WTC11 (cell line): ENCODE measurements at places on chromosomes 13 and 19.
A peak's percentile ranks its signal among the peaks of the same experiment; 100 is the strongest.

DNA sequence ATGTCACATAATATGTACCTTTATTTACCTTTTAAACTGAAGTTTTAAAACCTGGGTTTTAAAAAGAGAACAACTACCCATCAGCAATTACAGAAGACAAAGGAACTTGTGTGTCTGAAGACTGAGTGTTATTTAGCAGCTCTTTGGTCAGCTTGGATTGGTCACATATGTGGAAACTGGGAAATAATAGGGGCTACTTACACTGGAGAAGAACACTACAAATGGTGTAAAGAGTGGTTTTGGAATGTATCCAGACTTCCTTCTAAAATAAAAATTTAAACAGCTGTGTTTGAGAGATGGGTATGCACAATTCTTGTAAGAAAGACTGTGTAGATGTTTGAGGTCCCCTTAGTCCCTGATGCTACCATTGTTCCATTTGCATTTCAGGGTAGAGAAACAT, 13.3 kb downstream of the TNFRSF19 start:
- no peak for DNase-seq

DNA sequence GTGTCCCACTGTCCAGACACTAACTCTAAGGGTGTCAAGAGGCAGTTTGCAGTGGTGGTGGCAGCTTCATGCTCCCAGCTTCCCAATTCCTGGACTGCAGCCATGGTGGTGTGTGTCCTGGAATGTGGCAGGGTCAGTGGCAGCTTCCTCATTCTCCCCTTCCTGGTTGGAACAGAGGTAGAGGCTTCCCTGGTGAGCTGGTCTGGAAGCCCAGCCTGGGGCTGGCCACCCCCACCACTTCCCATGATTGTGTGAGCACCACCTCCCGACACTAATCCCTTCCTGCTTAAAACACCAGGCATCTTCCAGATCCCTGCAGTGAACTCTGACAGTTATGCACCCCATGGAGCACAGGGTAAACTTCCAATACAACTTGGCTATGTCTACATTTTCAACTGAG, 134.9 kb downstream of the RAP2A start:
- no peak for DNase-seq

- no peak for DNase-seq
Measured at GRCh38 chr13:32262165-32262564, 53.0 kb downstream of the ZAR1L start.

- no peak for DNase-seq
Measured at GRCh38 chr13:96746886-96747285, 247.4 kb downstream of the OXGR1 start.

DNA sequence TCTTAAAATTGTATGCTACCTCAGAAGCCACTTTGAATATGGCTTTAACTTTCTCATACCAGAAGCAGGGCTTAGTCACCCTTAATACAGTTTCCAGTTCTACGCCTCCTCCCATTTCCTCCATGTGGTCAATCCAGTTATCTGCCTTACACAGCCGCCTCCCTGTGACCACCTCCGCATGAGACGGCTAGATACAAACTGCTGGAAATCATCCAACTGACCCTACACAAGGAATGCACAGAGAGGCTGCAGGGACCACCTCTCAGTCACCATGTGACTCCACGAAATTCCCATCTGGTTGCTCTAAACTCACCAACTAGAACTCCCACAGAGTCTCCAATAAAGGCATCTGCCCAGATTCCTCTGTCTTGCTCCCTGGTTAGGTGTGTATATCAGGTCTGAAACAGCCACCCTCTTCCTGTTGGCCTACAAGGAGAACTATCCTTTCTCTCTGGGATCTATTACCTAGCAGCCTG, 6.8 kb downstream of the ZNF564 start:
- no peak for DNase-seq

DNA sequence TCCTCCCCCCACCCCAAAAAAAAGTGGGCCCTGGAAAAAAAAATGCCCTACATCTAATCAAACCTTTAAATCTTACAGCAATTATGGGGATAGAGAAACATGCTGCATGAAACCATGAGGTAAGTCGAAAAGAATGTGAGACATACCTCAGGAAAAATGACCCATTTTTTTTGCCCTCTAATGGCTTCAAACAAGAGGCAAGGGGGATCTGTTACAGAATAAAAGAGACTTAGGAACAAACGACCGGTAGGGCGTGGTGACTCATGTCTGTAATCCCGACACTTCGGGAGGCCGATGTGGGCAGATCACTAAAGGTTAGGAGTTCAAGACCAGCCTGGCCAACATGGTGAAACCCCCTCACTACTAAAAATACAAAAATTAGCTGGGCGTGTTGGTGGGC, 8.4 kb downstream of the RGL3 start:
- DNase-seq = no peak

- DNase-seq = no peak
Measured at GRCh38 chr19:44602081-44602480, 11.3 kb upstream of the IGSF23 start.

GRCh38 chr13:47908197-47908902, 92.7 kb downstream of the SUCLA2 start:
- DNase-seq = no peak

- no peak for DNase-seq
Measured at GRCh38 chr13:102935896-102936321, 90.1 kb downstream of the ERCC5 start.

- DNase-seq = peak; percentile 84
Measured at GRCh38 chr19:31356587-31357314, 7.5 kb upstream of the TSHZ3 start.

DNA sequence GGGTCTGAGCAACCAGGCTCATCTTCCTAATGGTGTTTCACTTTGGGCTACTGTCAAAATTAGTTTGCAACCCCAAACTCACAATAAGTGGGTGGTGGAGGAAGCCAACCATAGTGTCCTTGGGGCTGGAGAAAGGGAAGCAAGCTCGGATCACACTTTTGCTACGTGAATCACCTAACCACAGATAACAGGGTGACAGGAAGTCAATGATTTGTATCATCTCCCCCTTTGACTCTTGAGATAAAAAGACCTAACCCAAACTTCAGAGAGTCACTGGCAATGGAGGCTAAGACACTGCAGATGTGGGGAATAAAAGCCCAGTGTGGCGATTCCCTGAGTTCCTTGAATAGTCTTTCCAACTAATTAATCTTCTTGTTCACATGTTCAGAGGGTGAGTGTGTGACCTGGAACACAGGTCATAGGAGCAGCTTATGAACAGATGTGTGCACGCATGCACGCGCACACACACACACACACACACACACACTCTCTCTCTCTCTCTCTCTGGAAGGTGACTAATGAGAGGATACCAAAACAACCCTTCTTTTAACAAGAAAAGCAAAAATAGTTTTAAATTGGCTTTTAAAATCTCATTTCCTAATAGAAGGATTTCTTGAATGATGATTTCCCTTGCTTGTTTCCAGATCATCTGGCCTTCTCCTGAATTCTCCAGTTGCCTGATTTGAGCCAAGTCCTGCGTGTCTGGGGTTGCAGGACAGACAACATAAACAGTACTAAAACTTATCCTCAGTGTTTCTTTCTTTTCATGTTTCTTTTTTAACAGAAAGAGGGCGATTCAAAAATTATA, 21.2 kb upstream of the DOCK9 start:
- DNase-seq = no peak

GRCh38 chr13:111475488-111475887, 155.0 kb downstream of the TEX29 start:
- DNase-seq = no peak

- DNase-seq = no peak
Measured at GRCh38 chr13:31011901-31012654, 79.6 kb downstream of the TEX26 start.

GRCh38 chr19:31338069-31338776, 11.0 kb downstream of the TSHZ3 start:
- DNase-seq = peak; percentile 79

DNA sequence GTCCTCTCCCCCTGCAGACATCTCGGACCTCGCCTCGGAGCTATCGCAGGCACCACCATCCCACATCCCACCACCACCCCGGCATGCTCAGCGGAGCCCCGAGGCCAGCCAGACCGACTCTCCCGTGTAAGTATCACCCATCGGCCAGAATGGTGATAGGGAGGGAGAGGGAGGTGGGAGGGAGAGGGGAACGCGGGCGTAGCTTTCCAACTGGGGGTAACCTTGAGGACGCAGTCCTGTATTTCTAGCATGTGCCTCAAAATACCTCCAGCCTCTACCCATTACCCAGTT, 26.1 kb downstream of the TJP3 start:
- DNase-seq = no peak

DNA sequence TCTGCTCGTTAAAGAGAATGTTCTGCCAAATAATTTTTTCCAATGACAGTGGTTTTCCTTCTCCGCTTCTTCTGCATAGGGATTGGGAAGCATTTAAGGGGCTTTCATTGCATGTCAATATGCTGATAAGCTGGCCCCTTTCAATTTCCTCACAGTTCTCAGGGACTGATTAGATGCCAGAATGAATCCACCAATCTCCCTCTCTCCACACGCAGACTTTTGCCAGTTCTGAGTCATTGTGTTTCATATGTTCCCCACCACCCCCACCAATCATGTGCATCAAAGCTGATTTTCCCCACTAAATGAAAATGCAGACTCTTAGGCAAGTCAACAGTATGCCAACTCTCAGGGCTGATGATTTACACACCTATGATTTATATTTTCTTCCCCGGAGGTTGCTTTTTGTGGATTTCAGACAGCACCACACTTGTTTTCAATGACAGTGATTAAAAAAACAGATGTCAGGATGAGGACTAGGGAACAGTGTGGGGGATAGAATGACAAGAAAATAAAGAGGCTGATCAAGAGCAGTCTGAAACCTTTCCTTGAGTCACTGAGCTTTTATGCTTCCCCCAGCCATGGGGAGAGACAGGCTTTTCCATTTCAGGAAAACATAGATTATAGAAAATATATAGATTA, 47.9 kb upstream of the C13orf42 start:
- no peak for DNase-seq

DNA sequence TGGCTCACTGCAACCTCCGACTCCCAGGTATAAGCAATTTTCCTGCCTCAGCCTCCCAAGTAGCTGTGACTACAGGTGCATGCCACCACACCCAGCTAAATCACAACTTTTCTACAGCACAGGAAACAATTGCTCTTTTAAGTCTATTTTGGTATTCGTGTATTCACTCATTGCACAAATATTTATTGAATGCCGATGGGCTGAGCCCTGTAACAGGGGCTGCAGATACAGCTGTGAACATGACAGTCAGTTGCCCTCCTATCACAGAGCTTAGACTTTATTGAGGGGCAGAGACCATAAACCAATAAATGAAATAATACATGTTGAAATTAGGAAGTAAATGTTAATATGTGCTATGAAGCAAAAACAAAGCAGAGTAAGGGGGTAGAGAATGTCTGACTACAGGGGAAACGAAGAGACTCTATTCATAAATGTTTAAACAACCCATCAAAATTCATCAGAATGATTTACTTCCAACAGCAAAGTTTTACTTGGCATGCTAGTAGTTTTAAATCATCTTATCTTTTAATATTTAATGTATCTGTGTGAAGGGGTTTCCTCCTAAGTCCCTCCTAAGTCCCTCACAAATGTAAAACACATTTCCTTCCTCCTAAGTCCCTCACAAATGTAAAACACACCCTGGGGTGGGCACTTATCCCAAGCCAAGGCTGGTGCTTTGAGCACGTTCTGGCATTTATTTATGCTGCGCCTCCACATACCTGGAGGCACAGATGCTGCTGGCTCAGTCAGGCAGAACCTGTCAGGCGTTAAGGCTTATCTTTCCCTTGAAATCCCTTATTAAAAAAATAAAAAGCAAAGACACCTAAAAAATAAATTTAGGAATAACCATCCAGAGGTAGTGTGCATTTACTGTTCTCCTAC, 140.8 kb downstream of the MIPEP start:
- peak; percentile 26 for DNase-seq

GRCh38 chr13:33775339-33776108, 42.4 kb upstream of the RFC3 start:
- no peak for DNase-seq

DNA sequence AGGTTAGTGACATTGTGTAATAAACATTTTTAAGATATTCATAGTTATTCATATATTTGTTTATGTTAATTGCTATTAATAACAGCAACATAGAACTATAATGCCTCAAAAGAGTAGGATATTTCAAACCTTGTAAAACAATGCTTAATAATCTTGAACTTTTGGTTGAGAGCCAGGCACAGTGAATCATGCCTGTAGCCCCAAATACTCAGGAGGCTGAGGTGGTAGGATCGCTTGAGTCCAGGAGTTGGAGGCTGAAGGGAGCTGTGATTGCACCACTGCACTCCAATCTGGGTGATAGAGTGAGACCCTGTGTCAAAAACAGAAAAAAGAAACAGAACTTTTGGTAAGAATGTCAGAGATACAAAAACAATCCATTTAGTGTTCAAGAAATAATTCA, 213.9 kb upstream of the SLITRK1 start:
- DNase-seq = no peak

DNA sequence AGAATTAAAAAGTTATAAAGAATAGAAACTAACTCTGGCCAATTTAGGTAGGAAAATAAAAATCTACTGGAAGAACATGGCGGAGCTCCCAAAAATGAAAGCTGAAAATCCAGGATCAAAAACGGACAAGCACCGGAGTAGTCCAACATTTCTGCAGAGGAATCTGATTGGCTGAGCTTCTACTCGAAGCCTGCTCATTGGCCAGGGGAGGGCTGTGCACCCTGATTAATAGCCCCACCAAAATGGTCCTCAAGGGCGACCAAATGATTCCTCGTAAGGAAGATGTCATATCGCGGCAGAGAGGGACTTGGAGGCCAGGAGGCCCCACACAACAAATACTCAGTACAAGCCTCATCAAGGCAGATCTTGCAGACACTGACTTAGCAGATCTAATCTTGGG, 900.7 kb downstream of the UQCRFS1 start:
- DNase-seq = no peak

- no peak for DNase-seq
Measured at GRCh38 chr13:113938246-113938645, 35.6 kb downstream of the C13orf46 start.

DNA sequence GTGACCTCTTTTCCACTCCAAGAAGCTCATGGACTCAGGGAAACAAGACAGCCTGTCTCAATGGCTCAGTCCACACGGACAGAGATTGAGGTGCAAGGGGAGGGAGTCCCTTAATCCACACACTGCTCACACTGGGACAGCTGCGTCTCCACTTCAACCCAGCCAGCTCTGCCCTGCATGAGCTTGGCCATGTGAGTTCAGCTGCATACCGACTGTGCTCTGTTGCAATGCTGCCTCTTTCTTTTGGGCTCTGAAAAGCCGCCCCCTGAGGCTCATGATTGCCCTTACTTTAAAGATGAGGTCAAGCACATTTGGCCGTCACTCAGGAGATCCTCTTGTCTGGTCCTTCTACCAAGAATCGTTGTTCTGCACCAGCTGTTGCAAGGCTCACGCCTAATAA, 64.8 kb upstream of the KCTD15 start:
- DNase-seq = no peak

DNA sequence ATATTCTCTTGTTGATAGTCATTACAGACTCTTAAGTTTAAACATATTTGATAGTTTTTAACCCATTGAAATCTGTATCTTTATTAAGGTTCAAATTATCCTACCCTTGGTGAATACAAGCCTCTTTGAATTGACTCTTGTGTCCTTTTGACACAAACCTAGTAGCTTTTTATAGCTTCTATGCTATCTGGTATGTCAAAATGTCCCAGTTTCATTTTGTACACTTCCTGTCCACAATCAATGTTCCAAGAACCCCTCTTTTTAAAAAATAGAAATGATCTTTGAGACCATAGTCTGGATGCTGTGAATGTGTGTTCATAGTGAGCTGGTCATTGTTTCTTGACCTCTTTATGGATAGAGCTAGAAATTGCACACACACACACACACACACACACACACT, 39.2 kb upstream of the FGF14 start:
- no peak for DNase-seq
